ENCODE measurements at places on chromosomes 6 and 20.

DNA sequence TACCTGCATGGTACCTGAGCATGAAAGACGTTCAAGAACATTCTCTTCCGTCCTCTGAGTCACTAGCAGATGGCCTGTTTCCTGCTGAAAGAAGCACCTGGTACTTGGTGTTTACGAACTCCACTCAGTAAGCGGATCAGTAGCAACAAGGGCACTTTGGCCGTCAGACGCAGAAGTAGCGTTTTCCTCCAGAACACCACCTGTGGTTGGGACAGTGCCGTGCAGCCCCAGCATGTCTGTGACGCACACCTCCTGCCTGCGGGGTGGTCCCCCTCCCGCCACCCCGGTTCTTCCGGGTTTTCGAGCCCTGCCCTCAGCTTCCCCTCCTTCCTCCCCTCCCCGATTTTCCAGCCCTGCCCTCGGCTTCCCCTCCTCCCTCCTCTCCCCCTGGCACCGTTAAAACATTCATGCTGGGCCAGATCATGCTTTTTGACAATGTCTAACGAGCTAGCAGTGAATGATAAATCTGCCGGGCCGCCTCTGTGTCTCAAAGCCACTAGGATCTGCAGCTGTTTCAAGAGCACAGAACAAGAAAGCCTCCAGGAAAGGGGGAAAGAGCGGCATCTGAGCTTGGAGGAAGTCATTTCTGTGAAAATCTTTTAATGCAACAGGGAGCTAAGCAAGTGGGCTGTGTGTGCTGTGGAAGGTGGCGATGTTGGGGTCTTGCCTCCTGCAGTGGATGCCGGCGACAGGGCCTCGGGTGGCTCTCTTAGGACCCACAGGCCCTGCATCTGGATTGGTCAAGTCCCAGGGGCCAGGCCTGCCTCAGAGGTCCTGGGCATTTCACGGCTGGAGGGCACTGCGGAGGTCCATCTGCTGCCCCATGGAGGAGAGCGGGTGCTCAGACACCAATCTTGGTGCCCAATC lies 207.9 kb downstream of the ERMARD start:
- peak; percentile 57 for DNase-seq

DNA sequence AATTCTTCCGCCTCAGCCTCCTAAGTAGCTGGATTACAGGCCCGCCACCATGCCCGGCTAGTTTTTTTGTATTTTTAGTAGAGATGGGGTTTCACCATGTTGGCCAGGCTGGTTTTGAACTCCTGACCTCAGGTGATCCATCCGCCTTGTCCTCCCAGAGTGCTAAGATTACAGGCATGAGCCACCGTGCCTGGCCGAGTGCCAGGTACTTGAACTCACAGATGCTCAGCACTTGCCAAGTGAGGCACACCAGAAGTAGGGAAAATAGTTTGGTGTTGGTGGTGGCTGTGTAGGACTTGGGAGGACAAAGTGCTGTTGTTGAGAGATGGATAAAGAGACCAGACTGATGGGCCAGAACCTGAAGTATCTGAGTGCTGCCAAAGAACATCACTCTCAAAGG lies 40.0 kb upstream of the MBOAT1 start:
- no peak for DNase-seq

GRCh38 chr6:87754828-87755227 lies 52.8 kb upstream of the AKIRIN2 start:
- no peak for DNase-seq

DNA sequence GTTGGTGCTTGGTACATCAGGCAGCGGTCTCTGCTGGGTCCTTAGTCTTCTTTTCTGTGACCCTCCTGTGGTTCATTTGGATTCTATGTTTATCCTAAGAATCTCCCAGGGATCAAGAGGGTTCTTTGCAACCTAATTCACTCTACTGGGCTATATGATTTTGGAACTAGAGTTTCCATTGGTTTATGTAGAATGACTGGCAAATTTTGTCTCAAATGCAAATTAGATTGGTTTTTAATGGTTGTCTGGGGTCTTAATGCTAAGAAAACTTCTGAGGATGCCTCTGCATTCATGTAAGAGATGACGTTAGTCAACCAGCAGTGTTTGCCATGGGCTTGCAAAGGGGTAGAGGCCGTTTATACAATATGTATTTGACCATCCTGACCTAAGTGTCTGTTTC lies 129.8 kb upstream of the ZFP64 start:
- no peak for DNase-seq

DNA sequence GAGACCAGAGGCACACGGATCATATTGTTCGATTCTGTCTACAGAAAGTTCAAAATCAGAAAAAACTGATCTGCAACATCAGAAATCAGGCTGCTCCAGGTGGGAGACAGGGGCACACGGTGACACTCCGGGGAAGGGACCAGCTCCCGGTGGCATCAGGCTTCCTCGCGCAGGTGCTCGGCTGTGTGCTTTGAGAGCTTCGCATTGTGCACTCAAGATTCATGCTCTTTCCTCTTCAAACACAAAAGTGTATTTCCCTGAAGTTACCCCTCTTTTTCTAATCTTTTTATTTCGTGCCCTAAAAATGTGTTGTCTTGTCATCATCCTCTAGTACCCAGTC lies 108.1 kb downstream of the DLL1 start:
- no peak for DNase-seq

- no peak for DNase-seq
Measured at GRCh38 chr20:31701591-31701990, 21.1 kb downstream of the BCL2L1 start.

DNA sequence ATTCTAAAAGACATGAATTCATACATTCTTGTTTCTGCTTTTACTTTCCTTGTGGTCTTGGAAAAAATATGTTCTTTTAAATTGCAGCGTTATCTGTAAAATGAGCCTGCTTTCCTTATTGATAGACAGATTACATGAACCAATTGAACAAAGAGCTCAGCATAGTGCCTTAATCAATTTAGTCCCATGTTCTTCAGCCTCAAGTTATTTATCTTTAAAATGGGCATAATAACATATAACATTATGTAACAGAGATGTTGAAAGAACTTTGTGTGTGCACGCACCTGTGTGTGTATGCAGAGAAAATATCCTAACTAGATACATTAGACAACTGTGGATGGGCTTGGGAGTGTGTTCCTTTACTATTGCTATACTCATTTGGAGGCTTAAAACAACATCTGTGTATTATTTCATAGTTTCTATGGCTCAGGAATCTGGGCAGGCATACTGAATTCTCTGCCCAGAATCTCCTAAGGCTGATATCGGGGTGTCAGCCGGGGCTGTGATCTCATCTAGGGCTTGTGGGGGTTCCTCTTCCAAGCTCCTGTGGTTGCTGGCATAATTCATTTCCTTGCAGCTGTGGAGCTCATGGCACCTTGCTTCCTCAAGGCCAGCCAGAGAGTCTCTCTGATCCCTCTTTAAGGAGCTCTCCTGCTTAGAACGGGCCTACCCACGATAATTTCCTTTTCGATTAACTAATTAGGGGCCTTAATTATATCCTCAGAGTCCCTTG lies 194.1 kb downstream of the ARID1B start:
- no peak for DNase-seq

All from CD4-positive, alpha-beta T cell treated with Interleukin-2 at 100 ng/mL for 4 hours (primary cell).